Lower lobe of right lung (tissue), 2 donors: ENCODE measurements at places on chromosomes 7 and 10. TPM values are rescaled to one million over a fixed set of nuclear protein-coding genes. Genes with fewer than 3 reads are reported as not detected.

The LIPN gene
- total RNA-seq, result 1.6 TPM

DNA sequence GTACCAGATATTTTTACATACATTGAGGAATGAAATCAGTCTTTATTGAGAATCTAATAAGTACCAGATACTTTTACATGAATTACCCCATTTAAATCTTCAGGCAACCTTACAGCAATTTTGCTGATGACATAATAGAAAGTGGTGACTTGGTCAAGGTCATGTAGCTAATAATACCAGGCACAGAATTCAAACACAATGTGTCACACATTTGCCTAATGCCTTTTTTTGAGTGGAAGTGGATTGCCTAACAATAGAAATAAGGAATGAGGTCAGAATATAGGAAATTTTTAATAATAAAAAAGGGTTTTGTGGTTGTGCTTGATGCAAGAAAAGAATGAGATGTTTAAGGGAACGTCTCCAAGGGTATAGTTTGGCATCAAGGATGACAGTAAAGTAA lies 466.6 kb upstream of the IGFBP3 start:
- H3K27ac ChIP-seq, result no peak overlapping the region
- H3K4me3 ChIP-seq, result no peak overlapping the region
- H3K27me3 ChIP-seq, result no peaks in the 10 kb centered on the region
- no peak for DNase-seq

The CSTF2T gene
- total RNA-seq, result 16.4 TPM

DNA sequence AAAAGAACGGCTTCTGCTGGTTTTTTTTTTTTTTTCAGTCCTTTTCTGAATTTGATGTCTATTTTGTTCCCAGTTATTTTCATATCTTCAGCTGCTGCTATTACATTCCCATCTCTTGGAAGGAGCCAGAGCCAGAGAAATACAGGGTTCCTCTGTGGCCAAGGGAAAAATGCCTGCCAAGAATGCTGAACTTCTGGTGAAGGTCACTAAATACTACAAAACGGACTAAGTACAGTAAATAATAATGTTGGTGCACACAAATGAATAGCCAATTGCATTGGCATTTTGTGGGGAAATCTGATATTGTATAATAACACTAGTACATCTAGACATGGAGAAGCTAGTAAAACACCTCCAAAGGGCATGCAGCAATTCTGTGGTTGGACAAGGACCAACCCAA lies 56.3 kb upstream of the ZEB1 start:
- no peaks in the 10 kb centered on the region for H3K36me3 ChIP-seq
- H3K27me3 ChIP-seq, result no peaks in the 10 kb centered on the region
- H3K4me3 ChIP-seq, result no peak overlapping the region
- no peaks in the 10 kb centered on the region for H3K4me1 ChIP-seq

- no peaks in the 10 kb centered on the region for H3K36me3 ChIP-seq
- no peak for DNase-seq
- H3K27me3 ChIP-seq, result no peaks in the 10 kb centered on the region
- H3K27ac ChIP-seq, result no peak overlapping the region
These were observed 8.3 kb upstream of the LRRC4 start for GRCh38 chr7:128039544-128039953.

The NACAD gene
- total RNA-seq, result 2.5 TPM

The PLEKHA1 gene
- total RNA-seq, result 46.1 TPM

The IQUB gene
- total RNA-seq, result 3.2 TPM

DNA sequence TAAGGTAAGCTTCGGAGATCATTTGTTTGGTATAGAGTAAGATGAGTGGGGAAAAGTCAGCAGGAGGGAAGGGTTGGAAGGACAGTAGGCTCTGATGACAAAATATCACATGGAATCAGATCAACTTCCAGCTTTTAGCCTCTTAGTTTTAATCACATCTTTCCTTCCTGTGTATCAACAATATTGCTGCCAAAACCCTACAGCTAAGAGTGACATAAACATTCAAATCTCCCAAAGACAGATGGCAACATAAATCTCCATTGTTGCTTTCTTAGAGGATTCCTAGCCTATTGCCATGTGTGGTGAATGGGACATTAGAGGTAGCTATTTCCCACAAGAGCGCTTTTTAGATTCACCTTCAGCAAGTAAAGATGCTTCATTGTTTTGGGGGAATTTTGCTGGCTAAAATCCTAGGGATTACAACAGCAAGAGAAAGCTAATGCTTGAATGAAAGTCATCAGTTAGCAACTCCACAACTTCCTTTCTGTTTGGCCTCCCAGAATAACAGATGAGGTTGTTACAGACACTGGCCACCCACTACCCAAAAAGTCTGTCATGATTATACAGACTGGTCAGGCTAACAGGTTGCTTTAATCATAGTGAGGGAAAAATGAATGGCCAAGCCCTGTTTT lies 35.2 kb upstream of the FZD1 start:
- H3K36me3 ChIP-seq, result no peaks in the 10 kb centered on the region
- no peak overlapping the region for H3K4me3 ChIP-seq
- no peak for DNase-seq
- peaks cover 8% of the 10 kb centered on the region for H3K4me1 ChIP-seq

GRCh38 chr7:106737202-106737562 lies 76.2 kb upstream of the CCDC71L start:
- DNase-seq, result no peak
- no peaks in the 10 kb centered on the region for H3K27me3 ChIP-seq
- H3K4me3 ChIP-seq, result no peak overlapping the region

GRCh38 chr10:90227217-90227656 lies 525.8 kb downstream of the KIF20B start:
- H3K27me3 ChIP-seq, result no peaks in the 10 kb centered on the region
- H3K36me3 ChIP-seq, result no peaks in the 10 kb centered on the region
- H3K27ac ChIP-seq, result no peak overlapping the region
- no peak overlapping the region for H3K4me3 ChIP-seq
- DNase-seq, result no peak
- no peaks in the 10 kb centered on the region for H3K4me1 ChIP-seq

The SPDYE8 gene
- total RNA-seq, result not detected

The OPN1SW gene
- not detected for total RNA-seq

GRCh38 chr7:84107259-84107658 lies 87.3 kb downstream of the SEMA3A start:
- no peak overlapping the region for H3K4me3 ChIP-seq
- H3K36me3 ChIP-seq, result no peaks in the 10 kb centered on the region
- no peak overlapping the region for H3K27ac ChIP-seq
- H3K27me3 ChIP-seq, result no peaks in the 10 kb centered on the region
- no peak for DNase-seq

- H3K36me3 ChIP-seq, result no peaks in the 10 kb centered on the region
- H3K27ac ChIP-seq, result no peak overlapping the region
- no peaks in the 10 kb centered on the region for H3K4me1 ChIP-seq
- H3K27me3 ChIP-seq, result no peaks in the 10 kb centered on the region
These were observed 24.3 kb upstream of the ST7 start for GRCh38 chr7:116929021-116929420.

DNA sequence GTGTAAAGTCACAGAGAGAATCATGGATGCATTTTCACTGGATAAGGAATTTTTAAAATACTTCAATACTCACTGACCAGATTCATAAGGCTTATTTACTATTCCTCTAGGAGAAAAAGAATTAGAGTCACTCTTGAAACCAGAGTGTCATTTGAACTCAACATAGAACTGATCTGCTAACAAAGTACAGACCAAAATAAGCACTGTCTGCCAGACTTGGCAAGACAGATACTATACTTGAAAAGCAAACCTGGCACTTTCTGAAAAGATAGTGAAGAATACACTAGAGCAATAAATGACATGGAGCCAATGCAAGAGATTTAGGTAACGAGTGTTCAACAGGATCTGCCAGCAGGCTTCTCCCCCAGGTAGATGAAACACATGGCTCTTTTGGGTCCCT lies 215.3 kb downstream of the CHCHD3 start:
- H3K27ac ChIP-seq, result no peak overlapping the region
- H3K36me3 ChIP-seq, result no peaks in the 10 kb centered on the region
- no peaks in the 10 kb centered on the region for H3K27me3 ChIP-seq
- H3K4me3 ChIP-seq, result no peak overlapping the region
- peaks cover 9% of the 10 kb centered on the region for H3K4me1 ChIP-seq

The SORBS1 gene
- total RNA-seq, result 58.2 TPM

DNA sequence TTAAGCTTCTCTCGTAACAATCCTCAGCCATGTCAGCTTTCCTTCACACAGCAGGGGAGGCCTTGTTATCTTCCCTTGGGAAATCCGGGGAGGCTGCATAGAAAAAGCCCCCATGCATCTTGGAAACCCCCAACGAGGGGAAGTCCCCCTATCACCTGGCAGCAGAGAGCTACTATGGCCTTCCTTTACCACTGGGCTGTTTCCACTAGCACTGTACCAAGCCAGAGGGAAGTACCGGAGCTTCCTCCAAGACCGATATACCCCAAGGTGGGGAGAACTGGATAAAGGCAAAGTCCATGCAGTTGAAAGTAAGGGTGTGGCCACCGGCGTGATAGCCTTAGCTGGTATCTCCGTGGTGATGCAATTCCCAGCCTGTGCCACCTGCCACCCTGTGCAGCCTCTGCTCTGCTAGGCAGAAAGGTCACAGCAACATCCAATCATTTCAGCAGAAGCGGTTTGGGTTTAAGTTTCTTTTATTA lies 4.4 kb upstream of the CLIP2 start:
- H3K4me3 ChIP-seq, result no peak overlapping the region
- H3K27me3 ChIP-seq, result no peaks in the 10 kb centered on the region
- peaks cover 21% of the 10 kb centered on the region for H3K4me1 ChIP-seq
- DNase-seq, result no peak
- no peaks in the 10 kb centered on the region for H3K36me3 ChIP-seq

GRCh38 chr10:52135101-52135500 lies 179.0 kb upstream of the DKK1 start:
- H3K27me3 ChIP-seq, result no peaks in the 10 kb centered on the region
- DNase-seq, result no peak
- H3K36me3 ChIP-seq, result no peaks in the 10 kb centered on the region
- H3K4me3 ChIP-seq, result no peak overlapping the region
- no peaks in the 10 kb centered on the region for H3K4me1 ChIP-seq

The TEX47 gene
- total RNA-seq, result not detected

- no peaks in the 10 kb centered on the region for H3K27me3 ChIP-seq
- H3K27ac ChIP-seq, result peak overlapping the region; percentile 90
- peaks cover 11% of the 10 kb centered on the region for H3K36me3 ChIP-seq
- peak; percentile 57 for DNase-seq
- H3K4me1 ChIP-seq, result peaks cover 49% of the 10 kb centered on the region
These were observed 3.3 kb downstream of the AVPI1 start for GRCh38 chr10:97683556-97684367.

- no peak overlapping the region for H3K4me3 ChIP-seq
- no peak overlapping the region for H3K27ac ChIP-seq
- H3K36me3 ChIP-seq, result no peaks in the 10 kb centered on the region
- no peaks in the 10 kb centered on the region for H3K27me3 ChIP-seq
These were observed 16.6 kb downstream of the WDFY4 start for GRCh38 chr10:48701139-48701901.

The KAZALD1 gene
- total RNA-seq, result 9.9 TPM

GRCh38 chr7:19491821-19492452 lies 216.9 kb downstream of the POLR1F start:
- H3K4me3 ChIP-seq, result no peak overlapping the region
- no peaks in the 10 kb centered on the region for H3K36me3 ChIP-seq
- no peaks in the 10 kb centered on the region for H3K4me1 ChIP-seq
- no peaks in the 10 kb centered on the region for H3K27me3 ChIP-seq

- no peaks in the 10 kb centered on the region for H3K27me3 ChIP-seq
- H3K36me3 ChIP-seq, result no peaks in the 10 kb centered on the region
- H3K4me1 ChIP-seq, result no peaks in the 10 kb centered on the region
- H3K4me3 ChIP-seq, result no peak overlapping the region
- no peak for DNase-seq
These were observed 128.3 kb downstream of the TPST1 start for GRCh38 chr7:66333443-66333842.

The FASTK gene
- total RNA-seq, result 54.4 TPM

The MMP21 gene
- total RNA-seq, result not detected

DNA sequence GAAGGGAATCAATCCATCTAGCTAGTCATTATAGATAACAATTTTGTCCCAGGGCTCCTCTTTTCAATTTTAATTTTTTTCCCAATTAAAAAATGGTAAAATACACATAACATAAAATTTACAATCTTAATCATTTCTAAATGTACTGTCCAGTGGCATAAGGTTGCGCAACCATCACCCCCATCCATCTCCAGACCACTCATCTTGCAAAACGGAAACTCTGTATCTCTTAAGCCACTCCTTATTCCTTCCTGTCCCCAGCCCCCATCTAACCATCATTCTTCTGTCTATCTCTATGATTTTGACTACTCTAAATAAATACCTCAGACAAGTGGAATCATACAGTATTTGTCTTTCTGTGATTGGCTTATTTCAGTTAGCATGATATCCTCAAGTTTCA lies 46.1 kb upstream of the RAB18 start:
- no peak overlapping the region for H3K27ac ChIP-seq
- no peaks in the 10 kb centered on the region for H3K4me1 ChIP-seq
- H3K36me3 ChIP-seq, result no peaks in the 10 kb centered on the region

- H3K27me3 ChIP-seq, result peaks cover 8% of the 10 kb centered on the region
- H3K36me3 ChIP-seq, result peaks cover 10% of the 10 kb centered on the region
- H3K27ac ChIP-seq, result no peak overlapping the region
- peaks cover 13% of the 10 kb centered on the region for H3K4me1 ChIP-seq
- H3K4me3 ChIP-seq, result peak overlapping the region; percentile 53
These were observed 16.9 kb downstream of the MYO1G start for GRCh38 chr7:44961844-44962482.

DNA sequence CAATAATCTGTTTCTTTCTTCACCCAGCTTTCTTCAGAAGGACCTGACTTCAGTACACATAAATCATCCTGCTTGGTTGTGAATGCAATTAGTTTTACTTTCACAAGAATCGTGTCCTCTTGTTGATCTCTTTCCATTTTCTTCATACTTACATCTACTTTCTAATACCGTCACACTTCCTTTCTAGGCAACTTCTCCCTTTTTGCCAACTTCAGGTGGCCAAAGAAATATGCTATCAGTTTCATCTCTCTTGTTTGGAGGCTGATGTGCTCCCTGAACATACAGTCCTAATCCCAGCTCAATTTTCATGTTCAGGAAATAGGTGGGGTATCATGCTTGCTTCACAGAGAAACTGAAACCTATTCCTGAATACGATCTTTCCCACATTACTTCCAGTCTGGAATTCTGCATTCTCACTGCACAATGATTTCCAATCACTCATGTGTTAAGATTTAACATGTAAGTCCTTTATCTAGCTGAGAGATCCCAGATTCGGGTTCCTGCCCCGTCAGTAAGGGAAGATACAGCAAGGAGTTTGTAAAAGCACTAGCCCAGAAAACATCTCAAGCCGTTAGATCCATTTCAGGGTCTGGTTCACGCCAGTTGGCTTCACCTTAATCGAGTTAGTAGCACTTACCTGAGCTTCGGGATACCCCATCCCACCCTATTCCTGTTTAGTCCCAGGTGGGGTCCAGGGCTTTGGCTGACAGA lies 994 bp downstream of the SLC25A28 start:
- peak overlapping the region; percentile 96 for H3K27ac ChIP-seq
- no peaks in the 10 kb centered on the region for H3K27me3 ChIP-seq
- H3K4me3 ChIP-seq, result peak overlapping the region; percentile 93
- DNase-seq, result no peak
- H3K4me1 ChIP-seq, result peaks cover 45% of the 10 kb centered on the region
